NCI-H1417 treated with DMSO at 0.1 percent for 48 hours (cell line): ENCODE measurements at places on chromosomes 4 and X.

DNA sequence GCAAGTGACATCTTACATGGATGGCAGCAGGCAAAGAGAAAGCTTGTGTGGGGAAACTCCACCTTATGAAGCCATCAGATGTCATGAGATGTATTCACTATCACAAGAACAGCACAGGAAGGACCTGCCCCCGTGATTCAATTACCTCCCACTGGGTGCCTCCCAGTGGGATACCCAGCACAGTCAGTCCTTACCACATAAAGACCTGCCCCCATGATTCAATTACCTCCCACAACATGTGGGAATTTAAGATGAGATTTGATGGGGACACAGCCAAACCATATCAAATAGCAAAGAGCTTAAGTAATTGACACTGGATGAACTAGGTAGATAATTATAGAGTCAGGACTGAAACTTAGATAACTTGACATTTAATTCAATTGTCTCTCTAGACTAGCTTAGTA, 85.6 kb downstream of the SLIT2 start:
- DNase-seq: no peak

DNA sequence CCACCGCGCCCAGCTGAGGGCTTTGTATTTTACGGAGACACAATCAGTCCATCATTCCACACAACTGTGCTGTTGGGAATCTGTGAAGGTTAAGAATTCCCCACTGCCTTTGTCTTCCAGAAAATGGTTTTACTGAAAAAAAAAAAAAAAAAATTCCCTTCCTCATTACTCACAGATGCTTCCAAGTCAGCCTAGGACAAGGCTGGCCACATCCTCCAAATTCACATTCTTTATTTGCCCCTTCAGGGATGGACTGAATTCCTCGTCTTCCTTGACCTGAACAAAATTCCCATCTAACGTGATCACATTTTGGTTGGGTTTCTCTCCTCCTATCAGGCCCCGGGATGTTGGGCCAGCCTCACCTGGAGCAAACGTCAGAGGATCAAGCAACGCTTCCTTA, 130.3 kb downstream of the DHRSX start:
- DNase-seq: no peak

DNA sequence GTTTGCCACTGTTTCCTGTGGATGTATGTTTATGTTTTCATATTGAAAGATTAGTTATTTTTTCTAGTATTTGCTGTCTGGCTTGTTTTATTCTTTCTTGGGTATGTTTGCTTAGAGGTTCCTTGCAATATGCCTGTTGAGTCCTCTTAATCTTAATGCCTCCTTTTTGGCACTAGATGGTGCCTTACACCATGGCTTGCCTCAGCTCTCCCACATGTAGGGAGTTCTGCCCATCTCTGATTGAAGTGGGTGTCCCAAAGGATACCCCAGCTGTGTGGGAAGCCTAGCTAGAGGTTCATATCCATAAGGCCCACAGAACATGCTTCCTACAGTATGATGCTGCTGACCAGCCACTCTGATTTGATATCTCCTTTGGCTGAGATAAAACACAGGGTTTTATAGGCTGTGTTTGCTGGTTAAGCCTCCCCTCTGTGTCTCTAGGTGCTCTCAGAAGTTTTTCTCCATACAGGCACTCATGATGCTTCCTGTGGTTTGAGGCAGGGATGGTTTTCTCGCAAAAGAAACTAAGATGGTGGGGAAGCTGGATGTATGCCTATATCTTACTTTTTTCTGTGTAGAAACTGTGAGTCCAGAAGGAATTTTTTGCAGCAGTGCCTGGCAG, 162.4 kb downstream of the ASB9 start:
- no peak for DNase-seq

DNA sequence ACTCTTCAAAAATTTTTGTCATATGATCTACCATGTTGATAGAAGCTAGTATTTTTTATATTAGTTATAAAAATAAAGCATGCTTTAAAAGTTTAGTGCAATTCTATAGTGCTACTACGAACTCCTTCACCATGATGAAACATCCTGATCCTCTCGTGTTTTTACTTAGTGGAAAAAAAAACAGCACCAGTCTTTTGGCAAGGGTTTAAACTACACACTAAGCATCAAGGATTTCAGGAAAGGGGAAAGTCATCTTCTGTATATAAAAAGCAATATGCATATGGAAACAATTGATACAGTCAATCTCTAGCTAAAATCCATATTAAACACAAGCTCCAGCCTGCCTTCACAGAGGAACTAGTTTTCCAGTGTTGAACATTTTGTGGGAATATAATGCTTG, 18.7 kb downstream of the CHM start:
- DNase-seq: no peak

- no peak for DNase-seq
Observed at GRCh38 chr4:19293781-19294180, 957.9 kb upstream of the SLIT2 start.
